Effector memory CD8-positive, alpha-beta T cell (primary cell): ENCODE measurements at places on chromosomes 16 and 17.

GRCh38 chr17:2289878-2290478 is 13.6 kb downstream of the SMG6 start:
- DNase-seq = no peak

DNA sequence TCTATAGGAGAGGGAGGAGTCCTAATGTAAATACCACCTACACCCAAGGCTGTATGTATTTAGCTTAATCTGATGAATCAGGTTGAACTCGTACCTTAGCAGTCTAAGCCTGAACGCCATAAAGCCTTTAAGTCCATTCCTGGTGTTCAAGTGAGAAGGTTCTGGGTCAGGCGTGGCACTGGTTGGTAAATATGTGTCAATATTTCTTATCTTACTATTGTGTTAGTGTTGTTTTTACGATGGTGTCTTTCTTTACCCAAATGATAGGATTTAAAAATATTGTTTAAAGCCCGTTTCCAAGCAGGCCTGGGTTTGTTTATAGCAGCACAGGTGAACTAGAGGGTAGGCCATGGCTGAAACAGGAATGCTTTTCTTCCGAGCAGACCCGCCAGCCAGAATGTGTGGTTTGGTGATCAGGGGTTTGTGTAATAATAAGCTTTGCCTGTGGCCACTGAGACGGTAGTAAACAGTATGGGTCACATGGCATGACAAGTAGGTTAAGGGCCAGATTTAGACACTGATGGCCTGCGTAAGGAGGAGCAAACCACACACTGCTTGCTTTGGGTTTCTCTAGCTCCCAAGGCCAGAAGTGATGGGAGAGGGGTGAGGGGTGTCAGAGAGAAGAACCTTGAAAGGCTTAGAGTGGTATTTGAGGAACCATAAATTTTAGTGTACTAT is 3.3 kb downstream of the TMEM94 start:
- no peak for DNase-seq

- no peak for DNase-seq
These were observed 20.1 kb downstream of the HSD17B2 start for GRCh38 chr16:82055117-82055516.

DNA sequence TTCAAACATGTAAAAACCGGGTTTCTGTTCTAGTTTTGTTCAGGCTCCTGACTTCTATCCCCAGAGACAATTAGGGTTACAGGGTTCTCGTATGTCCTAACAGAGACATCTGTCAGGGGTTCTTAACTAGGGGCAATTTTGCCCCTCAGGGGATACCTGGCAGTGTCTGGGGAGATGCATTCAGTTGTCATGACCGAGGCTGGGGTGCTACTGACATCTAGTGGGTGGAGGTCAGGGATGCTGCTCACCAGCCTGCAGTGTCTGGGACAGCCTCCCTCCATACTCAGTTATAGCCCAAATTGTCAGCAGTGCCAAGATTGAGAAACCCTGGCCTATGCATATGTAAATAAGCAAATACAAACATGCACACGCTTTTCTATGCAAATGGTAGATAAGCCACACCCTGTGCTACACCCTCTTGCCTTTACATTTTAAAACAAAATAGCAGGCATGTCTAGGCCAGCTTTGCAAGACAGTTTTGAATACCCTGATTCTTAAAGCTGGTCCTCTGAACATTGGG is 37.4 kb downstream of the CLEC16A start:
- no peak for DNase-seq

DNA sequence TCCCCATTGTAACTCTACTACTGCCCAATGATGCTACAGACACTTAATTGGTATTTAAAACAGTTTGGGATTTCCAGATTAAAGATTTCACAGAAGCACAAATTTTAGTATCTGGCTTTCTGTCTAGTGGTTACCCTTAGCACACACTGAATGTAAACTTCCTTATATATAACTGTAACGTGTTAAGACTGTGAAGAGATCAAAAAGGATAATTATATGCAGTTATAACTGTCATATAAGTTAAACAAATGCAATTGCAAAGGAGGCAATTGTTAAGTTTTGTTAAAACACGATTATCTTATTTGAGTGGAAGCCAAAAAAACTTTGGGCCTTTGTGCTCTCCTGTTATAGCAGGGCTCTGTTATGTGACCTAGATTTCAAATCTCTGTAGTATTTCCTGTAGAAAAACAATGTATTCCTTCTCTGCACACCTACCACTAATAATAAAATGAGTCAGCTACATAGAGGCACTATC is 147.9 kb downstream of the STXBP4 start:
- DNase-seq = no peak

DNA sequence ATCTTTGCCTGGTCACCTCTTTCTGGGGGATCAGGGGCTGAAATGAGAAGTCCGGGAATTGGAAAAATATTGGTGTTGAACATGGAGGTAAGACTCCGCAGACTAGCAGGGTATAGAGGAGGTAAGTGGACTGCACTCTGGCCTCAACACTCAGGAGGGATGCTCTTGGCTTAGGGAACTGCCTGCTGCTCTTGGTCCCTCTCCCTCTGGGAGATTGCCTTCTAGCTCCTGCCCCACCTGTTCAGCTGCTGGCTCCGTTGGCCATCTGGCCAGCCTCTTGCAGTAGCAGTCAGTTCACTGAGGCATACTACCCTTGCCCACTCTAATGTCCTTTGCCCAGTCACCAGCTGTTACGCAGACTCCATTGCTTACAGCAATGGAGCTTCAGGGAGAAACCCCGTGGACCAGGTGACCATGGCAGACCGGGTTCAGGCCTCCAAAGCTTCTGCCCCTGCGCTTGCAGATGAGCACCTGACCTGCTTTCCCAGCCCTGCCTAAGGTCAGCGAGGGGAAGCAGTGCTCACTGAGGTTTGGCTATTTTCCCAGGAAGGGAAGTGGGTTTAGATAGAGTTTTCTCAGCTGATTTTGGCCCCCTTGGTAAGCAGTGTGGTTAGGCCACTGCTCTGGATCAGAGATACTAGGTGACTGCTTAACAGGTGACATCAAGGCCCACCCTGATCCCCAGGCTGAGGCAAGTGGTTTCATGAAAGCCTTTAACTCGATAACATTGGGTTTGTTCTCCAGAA is 11.9 kb downstream of the CDK5RAP3 start:
- no peak for DNase-seq
